ENCODE measurements at places on chromosomes 12 and 14.

GRCh38 chr12:80708975-80709328 is 1.5 kb downstream of the MYF6 start:
- DNase-seq: no peak

GRCh38 chr12:6337958-6338433 is 3.9 kb downstream of the TNFRSF1A start:
- peak; percentile 48 for DNase-seq

- DNase-seq: no peak
These were observed 128.2 kb downstream of the GRIP1 start for GRCh38 chr12:66550626-66551025.

GRCh38 chr14:22105624-22106006 is 432.0 kb upstream of the OR4E1 start:
- no peak for DNase-seq

GRCh38 chr14:76006253-76006652 is 20.7 kb downstream of the IFT43 start:
- DNase-seq: no peak

DNA sequence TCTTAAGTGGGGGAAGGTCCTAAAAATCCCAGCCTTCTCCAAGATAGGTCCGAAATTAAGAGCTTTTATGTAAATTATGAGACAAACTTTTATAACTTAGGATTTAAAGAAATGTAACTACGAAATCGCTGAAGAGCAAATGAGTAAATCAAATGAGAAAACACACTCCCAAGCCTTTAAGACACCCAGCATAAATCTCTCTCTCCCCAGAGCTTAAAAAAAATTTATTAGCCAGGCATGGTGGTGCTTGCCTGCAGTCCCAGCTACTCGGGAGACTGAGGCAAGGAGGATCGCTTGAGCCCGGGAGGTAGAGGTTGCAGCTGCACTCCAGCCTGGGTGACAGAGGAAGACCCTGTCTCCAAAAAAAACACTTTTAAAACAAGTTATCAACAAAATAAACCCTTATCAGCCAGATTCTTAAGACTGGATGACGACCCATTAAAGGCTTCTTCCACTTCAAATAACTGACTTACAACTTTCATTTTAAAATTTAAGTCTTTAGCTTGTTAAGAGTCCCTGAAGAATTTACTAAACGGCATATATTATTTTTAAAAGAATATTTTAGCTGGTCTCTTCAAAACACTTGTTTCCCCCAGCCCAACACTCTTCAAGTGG is 3.2 kb downstream of the PTGES3 start:
- DNase-seq: no peak

All from GM03348 (cell line).